ENCODE measurements at places on chromosomes 6 and 20.

DNA sequence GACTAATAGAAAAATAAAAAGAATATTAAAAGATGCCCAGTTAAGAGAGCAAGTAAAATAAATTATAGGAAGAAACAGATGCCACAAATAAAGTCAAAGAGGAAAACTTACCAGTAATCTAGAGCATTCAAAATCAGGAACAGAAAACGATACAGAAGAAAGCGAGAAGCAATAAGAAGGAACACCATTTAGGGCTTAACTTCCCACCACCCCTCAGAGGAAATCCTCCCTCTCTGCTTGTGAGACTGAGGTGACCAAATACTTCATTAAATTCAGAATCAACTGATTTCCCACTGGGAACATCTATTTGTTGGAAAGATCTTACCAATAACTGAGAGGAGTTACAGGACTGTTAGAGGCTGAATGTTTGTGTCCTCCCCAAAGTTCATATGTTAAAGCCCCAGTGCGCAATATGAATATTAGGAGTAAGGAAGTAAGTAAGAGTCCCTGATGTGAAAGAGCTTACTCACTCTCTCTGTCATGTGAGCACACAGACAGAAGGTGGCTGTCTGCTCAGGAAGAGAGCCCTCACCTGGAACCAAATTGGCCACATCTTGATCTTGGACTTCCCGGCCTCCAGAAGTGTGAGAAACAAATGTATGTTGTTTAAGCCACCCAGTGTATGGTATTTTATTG lies 19.5 kb downstream of the KATNA1 start:
- no peak for DNase-seq

GRCh38 chr20:37777012-37777950 lies 83.5 kb downstream of the CTNNBL1 start:
- DNase-seq, result no peak

- DNase-seq, result no peak
These were observed 195.5 kb downstream of the ISM1 start for GRCh38 chr20:13416531-13416930.

GRCh38 chr6:17938901-17939300 lies 48.5 kb downstream of the KIF13A start:
- no peak for DNase-seq

DNA sequence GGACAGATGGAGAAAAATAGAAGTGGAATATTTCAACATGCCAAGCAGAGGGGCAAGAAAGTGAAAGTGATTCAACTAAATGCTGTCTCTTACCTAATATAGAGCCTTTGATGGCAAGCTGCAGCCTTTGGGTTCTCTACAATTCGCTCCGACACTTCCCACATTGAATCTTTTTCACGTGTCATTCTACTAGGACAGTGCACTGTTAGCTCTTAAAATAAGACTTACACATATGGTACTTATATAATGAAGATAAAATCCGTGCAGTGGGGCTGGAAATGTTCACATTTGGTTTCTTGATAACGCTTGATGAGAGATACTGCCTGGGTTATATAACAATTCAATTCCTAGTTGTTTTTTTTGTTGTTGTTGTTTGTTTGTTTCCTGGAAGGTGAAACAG lies 502.4 kb downstream of the LMBRD1 start:
- DNase-seq, result no peak

DNA sequence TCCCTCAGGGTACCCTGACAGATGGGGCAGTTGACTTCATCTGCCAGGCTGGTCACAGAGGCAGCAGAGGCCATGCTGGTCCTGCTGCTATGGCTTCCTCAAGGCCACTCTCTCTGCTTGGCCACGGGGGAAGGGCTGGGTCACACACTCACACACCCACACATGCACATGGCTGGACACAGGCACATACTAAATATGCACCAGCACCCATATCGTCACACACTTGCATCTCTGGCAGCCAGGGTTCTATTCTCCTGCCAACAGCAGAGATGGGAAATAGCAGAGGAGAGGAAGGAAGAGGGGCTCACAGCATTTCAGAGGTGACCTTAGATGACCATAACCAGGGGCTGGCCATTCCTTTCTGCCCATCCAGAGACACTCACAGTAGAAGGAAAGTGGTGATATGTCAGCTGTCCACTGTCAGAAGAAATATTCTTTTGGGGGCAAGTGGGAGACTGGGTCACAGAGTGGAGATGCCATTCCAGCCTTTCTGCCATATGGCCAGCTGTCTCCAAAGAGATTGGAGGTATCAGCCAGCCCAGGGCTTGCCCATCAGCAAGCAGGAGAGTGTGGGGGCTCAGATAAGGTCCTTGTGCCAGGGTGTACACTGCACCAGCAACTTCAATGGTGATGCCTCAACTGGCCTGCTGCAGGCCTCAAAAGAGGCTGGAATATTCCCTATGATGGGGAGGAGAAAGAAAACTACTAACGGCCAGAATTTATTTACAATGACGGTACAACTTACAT lies at the start of gene TRIM10:
Gene TRIM10, minus strand, starts transcription at position 427 of the 747 bp plus-strand sequence. Its CDS starts 353 bp downstream, at position 74.
- no peak for DNase-seq

DNA sequence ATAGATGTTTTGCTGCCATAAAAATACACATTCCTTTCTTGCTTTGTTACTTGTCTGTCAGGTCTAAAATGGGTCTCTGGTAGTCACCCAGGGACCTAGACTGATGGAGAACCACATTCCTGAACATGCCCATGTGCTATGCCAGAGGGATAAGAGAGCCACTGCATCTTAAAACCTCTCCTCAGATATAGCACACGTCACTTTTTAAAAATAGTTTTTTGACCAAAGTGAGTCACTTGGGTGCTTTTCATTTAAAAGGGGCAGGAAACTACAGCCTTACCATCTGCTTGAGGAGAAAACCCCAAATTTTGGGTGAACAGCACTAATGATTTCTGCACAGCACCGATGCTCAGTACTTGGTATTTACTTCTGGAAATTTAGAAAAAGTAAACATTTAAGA lies 197.8 kb downstream of the OGFRL1 start:
- no peak for DNase-seq

DNA sequence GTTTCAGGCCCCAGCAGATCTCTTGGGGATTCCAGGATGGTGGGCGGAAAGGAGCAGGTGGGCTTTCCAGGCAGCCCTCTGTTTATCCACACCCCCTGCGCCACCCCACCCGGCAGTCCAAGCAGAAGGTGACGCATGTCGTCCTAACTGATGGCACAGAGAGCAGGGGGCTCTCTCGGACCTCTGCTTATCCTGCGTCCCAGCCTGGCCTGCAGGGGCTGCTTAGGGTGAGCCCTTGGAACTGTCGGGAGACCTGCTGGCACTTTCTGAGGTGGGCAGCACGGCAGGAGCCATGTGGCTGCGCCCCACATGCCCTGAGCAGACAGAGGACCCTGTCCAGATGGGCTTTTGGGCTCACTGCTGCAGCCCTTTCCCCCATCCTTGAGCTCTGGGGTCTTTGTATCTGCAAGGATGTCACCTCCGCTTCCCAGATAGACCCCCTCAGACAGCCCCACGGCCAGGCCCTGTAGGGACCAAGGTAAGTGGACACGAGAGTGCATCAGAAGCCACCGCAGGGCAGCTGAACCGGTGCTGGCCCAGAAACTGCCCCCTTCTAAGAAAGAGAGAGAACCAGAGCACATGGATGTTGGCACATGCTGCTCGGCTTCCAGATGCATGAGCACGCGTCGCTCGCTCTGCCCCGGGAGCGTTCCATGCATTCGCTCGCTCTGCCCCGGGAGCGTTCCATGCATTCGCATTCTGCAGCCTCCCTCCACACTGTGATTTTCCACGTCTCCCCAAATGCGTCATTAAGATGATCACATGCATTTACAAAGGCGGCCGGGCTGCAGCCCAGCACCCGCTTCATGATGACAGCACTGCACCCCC lies 246.7 kb downstream of the TAF4 start:
- no peak for DNase-seq

- DNase-seq, result no peak
These were observed 76.6 kb downstream of the TRERF1 start for GRCh38 chr6:42375007-42375635.

DNA sequence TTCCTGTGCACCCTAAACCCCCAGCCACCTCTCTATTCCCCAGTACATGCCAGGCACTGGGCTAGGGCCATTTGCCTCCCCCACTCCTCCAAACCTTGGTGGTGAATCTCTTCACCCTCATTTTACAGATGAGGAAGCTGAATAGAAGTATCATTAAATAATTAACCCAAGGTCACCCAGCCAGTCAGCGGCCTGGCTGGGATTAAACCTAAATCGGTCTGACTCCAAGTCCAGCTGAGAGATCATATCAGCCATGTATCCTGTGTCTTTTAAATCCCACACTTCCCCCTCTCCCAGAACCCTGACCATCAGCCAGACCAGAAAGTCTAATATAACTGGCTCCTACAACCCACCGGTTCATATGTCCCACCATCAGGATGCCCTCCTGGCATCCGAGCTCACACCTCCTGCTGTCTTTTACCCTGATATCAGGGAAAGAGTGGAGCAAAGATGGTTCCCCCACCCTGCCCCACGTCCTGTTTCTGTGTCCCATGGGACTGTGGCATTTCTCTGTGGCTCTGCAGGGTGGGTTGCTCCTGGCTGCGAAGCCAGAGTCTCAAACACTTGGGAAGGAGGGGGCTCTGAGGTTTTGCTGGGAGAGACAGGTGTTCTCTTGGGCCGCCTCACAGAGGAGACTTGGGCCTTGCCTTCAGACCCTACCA lies 145.3 kb downstream of the VEGFA start:
- DNase-seq, result no peak
